Naive thymus-derived CD4-positive, alpha-beta T cell (primary cell): ENCODE measurements at places on chromosomes 6 and 20.

DNA sequence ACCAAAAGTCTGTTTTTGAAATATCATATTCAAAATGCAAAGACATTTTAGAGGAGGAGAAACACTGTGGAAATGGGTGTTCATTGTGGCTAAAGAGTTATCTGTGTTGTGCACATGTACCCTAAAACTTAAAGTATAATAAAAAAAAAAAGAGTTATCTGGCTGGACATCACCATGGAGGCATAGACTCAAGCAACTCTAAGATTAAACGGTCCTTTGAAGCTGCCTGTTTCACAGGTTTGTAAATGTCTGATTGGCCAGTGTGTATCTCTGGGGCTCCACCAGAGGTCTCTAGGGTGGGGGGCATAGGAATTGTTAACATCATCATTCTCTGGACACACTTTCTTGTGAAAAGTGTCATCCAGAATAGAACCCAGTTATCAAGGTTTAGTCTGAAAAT lies 39.2 kb downstream of the TSPYL4 start:
- DNase-seq, result no peak

DNA sequence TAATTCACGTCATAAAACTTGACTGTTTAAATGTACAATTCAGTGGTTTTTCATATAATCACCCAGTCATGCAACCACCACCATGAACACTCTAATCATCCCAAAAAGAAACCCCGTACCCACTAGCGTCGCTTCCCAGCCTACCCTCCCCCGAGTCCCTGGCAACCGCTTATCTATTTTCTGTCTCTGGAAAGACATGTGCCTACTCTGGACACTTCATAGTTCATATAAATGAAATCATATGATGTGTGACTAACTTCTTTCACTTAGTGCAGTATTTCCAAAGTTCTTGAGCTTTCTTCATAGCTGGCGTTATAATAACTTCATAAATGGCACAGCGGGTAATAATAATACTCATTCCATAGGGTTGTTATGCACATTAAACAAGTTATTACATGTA lies 215.2 kb downstream of the MYLK4 start:
- DNase-seq, result no peak

DNA sequence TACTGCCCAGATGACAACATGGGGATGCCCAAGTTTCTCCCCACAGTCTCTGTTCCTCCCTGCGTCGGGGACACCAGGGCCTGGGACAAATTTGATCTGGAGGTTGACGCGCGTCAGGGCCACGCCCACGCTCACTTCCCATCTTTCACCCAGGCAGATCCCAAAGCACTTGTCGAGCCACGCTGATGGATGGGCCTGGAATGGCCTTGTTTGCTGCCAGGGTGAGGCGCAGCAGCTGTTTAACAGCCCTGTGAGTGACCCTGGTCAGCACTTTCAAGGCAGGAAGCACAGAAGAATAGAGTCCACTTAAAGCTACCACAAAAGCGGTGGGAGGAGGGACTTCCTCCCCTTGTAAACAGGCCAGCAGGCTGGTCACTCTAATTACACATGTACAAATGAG lies 324.7 kb upstream of the JARID2 start:
- no peak for DNase-seq

DNA sequence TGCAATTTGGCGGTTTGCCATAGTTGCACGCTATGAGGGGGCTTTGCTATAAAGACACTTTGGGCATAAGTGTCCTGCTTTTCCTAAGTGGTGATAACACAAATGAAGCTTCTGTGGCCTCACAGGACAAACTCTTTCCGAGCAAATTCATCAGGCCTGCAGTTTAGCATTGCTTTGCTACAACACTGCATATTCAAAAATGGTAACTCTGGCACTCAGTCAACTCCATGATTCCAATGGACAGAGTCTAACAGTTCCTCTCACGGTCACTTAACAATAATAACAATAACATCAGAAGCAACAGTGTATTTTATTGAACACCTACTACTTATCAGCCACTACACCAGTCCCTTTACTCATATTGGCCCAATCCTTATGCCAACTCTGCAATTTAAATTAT lies 222.5 kb downstream of the FRK start:
- DNase-seq, result no peak

- DNase-seq, result no peak
Measured at GRCh38 chr6:4778086-4778485, 1.9 kb downstream of the CDYL start.

DNA sequence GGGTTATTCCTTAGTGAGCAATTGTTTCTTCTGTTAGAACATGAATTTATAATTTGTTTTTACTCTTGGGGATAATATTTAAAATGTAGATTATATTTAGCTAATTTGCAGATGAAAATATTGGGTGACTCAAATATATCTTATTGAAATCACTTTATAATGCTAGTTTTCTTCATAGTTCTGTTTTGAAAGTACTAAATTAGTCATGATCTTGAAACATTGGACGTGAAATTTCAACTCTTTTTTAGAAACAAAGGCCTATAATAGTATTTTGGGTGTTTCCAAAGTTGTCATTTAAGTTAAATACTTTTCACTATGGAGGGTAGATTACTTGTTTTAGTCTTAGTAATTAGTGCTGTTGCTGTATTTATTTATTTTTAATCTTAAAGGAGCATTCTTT lies 250.9 kb downstream of the UTRN start:
- DNase-seq, result no peak

DNA sequence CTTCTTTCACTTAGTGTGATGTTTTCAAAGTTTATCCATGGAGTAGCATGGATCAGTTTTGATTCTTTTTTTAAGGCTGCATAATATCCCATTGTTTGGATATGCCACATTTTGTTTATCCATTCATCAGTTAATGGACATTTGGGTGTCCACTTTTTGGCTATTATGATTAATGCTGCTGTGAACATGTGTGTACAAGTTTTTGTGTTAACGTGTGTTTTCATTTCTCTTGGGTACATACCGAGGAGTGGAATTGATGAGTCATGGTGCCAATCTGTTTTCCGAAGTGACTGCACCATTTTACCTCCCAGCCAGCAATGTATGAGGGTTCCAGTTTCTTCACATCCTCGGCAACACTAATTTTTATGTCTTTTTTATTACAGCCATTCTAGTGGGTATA lies 78.4 kb upstream of the CCDC28A start:
- no peak for DNase-seq

- no peak for DNase-seq
Measured at GRCh38 chr6:167034056-167034455, 34.9 kb downstream of the CEP43 start.

DNA sequence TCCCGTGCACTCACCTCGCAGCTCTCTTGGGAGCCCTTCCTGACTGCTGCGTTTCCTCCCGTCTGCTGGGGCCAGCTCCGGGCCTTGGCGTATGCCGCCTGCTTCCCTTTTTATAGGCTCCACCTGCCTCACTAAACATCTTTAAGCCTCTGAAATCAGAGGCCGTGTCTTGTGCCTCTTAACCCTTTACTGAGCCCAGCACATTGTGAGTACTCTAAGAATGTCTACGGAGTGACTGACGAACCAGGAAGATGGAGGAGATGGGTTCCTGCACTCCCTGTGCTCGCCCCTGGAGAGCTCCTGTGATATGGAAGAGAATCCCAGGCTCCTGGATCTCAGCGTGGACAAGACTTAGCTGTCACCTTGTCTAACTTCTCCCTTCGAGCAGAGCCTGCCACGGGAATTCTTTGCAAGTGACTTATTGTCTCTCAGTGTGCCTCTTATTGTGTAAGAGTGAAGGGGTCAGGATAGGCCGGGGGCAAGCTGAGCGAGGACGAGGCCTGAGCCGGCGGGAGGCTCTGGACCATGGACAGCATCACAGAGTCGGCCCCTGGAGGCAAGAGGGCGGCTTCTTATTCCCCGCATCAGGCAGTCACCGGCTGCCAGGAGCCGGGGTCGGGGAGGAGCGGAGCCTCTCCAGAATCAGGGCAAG lies 70.9 kb upstream of the CCDC167 start:
- DNase-seq, result no peak

DNA sequence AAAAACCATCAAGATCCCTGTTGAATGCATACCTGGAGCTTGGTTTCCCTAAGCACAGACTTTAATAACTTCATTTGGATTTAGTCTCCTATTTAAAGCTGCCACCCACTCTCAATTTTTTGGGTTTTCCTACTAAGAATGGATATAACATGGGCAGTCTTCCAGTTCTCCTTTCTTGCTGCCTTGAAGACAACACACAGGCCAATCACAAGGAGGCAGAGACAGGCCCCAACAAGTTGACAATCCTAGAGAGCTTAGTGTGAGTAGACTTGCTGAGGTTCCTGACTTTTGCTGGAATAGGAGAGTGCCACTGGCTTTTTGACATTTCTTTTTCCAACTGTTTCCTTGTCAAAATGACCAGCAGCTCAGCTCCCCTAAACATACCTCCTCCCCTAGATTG lies 112.3 kb upstream of the ESR1 start:
- no peak for DNase-seq

GRCh38 chr6:108673153-108673552 lies 112.4 kb downstream of the FOXO3 start:
- no peak for DNase-seq

GRCh38 chr6:47165918-47166317 lies 123.8 kb upstream of the ADGRF1 start:
- DNase-seq, result no peak

- DNase-seq, result no peak
Measured at GRCh38 chr6:4664911-4665310, 111.3 kb upstream of the CDYL start.

- DNase-seq, result no peak
Measured at GRCh38 chr20:49490689-49491088, 8.2 kb upstream of the KCNB1 start.
